ENCODE measurements at places on chromosomes 1 and 21.

GRCh38 chr1:57165546-57165945 is 199.7 kb upstream of the C8B start:
- no peak for DNase-seq

DNA sequence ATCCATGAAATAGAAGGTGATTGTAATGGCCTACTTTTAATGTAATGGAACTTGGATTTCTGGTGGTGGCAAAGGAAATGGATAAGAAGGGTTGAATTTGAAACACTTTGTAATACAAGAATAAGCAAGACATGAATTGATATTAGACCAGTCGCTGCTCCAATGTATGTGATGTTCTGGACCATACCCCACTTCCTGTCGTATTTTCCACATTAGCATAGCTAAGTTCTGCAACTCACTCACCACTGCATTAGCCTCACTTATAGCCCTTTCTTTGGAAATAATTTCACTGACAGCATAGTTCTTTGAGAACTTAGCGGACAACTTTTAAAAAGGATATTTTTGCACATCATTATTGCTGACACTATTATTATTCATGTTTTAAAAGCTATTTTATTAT is 32.3 kb upstream of the CNIH3 start:
- no peak for DNase-seq

DNA sequence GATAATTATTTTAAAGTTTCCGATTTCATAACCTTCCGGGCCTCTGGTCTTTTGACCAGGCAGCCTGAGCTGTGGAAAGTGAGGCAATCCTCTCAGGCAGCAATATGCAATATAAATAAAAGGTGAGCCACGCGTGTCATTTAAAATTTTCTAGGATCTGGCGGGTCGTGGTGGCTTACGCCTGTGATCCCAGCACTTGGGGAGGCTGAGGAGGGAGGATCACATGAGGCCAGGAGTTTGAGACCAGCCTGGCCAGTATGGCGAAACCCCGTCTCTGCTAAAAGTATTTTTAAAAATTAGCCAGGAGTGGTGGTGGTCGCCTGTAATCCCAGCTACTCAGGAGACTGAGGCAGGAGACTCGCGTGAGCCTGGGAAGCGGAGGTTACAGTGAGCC is 546 bp upstream of the ZNF695 start:
- DNase-seq, result no peak

DNA sequence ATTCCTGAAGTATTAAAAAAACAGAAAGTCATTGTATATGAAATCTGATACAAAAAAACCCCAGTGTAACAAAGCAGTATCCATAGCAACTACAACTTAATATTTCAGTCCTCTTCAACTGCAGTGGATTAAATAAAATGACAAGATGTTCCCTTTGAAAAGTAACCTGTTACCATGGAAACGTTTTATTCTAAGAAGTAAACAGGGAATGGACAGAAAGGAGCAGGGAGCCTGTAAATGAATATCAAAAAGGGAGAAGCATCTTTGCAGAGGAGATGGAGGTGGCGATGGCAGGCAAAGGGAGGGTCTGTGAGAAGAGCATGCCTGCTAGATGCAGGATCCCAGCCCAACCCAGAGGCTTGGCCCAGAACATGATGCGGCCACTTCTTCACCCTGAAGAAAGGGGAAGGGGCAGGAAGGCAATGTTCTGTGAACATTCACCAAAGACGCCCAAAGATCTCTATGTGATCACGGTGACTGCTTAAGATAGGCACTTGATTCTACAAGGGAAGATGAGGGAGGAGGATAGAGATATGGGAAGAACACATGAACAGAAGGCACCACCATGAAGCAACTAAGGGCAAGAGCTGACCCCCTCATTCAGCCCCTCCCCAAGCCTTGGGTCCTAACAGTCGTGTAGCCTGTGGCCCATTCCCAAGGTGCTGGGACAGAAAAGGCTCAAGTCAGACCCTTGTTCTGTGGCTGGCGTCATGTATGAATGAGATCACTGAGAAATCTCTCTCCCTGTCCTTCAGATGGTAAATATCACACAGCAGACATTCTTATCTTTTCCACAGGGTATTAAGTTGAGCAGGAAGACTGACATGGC is 200.0 kb downstream of the SLC45A1 start:
- DNase-seq, result no peak

DNA sequence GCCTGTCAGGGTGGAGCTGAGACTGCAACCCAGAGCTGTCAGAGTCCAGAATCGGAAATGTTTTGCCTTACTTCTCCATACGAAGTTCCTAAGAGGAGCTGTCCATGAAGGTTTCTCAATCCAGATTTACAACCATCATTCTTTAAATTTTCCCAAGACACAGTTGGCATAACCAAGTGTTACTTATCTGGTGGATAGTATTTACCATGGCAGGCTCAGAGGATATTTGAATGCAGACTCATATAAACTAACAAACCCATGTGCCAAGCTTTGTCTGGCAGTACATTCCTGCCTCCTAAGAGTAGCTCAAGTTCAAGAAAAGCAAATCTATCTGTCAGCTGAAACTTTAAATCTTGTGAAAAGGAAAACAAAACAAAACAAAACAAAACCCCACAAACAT is 267.9 kb downstream of the ZNF326 start:
- DNase-seq, result no peak

All from activated CD4-positive, CD25-positive, alpha-beta regulatory T cell treated with anti-CD3 and anti-CD28 coated beads, Interleukin-2, amount 50 U/mL, for 16 hours (primary cell).